ENCODE measurements at places on chromosomes 7 and 10.

GRCh38 chr7:2093215-2093842 is 139.4 kb downstream of the MAD1L1 start:
- no peak for DNase-seq

- DNase-seq: peak; percentile 56
These were observed 655.6 kb downstream of the LRMDA start for GRCh38 chr10:76086761-76087639.

DNA sequence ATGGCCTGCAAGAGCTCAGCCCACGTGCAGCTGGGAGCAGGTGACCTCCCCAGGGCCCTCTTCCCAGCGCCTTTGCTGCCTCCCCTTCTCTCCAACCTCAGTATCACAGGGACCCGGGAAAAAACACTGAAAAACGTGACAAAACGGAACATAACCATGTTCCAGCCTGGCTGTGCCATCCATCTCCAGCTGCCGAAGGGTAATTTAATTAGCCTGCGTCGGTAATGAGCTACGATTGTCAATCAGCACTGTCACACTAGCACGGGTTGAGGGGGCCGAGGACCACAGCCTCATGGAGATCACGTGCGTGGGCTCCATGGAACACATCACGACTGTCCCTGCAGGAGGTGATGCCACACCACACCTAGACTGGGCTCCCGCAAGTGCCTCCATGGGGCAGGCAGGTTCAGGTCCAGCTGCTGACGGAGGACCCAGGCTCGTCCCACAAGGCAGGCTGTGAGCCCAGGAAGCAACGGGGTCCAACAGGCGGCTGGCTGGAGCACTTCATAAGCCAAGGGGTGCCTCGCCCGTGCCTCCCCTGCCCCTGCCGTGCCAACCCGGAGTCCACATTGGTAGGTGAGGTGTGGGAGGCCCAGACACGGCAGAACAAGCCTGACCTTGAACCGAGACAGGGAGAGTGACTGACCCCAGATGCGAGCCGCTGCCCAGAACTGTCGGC is 199.5 kb downstream of the ELFN1 start:
- no peak for DNase-seq

GRCh38 chr7:12629816-12630512 is 57.5 kb upstream of the ARL4A start:
- DNase-seq: no peak

GRCh38 chr7:100825751-100826513 is 1.4 kb downstream of the EPHB4 start:
- peak; percentile 38 for DNase-seq

GRCh38 chr7:105219771-105220160 is 169.0 kb downstream of the SRPK2 start:
- no peak for DNase-seq

DNA sequence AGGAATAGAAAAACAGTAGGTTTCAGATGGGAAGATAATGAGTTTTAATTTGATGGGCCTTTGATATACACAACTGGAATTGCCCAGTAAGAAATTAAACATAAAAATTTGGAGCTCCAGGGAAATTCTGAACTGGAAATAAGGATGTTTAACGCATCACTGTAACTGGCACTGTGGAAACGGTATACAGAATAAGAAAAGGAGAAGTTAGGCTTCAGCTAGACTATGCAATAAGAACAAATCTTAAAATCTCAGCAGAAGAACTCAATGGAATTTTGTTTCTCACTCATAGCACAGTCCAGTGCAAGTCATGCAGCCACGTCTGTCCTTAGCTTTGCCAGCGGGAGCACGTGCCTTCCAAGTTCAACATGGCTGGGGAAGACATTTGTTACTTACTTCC is 52.9 kb upstream of the FGL2 start:
- no peak for DNase-seq

- no peak for DNase-seq
These were observed 729.4 kb upstream of the C7orf33 start for GRCh38 chr7:147861058-147861716.

DNA sequence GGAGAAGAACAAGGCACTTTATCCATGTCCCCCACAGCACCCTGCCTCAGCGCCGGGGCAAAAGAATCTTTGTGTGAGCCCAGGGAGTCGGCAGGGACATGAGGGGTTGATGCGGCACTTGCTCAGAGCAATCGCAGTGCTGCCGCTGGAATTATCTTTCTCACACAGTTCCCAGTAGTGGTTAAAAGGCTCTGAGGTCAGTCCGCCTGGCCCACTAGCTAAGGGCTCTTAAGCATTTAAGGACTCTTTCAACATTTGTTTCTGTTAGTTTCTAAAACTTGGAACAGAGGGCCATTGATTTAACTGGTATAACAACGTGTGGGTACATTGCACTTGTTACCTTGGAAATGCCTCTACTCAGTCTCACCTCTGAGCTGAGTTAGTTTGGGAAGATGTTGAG is 208.0 kb upstream of the C7orf33 start:
- DNase-seq: no peak

- DNase-seq: no peak
These were observed 438.8 kb upstream of the C7orf33 start for GRCh38 chr7:148151778-148152177.

DNA sequence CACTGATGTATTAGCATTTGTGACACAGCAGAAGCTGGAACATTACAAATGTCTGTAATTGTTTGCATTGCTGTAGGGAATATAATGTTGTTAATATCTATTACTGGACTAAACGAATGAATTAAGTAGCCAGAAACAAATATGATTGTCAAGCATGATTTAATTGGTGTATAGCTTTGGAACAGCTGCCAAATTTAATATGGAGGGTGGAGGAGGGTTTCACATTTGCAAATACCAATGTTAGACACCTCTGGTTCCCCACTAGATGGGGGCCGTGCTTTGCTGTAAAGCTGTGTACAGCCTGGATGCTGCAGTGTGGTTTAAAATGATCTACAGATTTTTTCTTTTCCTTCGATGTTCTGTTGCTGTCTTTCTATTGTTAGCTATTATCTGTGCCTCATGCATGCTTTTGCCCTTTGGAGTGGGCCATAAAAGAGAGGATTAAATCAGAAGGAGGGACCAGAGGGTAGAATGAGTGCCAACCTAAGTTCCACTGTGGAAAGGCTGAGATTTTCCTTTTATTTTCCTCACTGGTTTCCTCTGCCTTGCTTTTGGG is 23.1 kb downstream of the DNAJB9 start:
- no peak for DNase-seq
